ENCODE measurements at places on chromosomes 2 and 18.

DNA sequence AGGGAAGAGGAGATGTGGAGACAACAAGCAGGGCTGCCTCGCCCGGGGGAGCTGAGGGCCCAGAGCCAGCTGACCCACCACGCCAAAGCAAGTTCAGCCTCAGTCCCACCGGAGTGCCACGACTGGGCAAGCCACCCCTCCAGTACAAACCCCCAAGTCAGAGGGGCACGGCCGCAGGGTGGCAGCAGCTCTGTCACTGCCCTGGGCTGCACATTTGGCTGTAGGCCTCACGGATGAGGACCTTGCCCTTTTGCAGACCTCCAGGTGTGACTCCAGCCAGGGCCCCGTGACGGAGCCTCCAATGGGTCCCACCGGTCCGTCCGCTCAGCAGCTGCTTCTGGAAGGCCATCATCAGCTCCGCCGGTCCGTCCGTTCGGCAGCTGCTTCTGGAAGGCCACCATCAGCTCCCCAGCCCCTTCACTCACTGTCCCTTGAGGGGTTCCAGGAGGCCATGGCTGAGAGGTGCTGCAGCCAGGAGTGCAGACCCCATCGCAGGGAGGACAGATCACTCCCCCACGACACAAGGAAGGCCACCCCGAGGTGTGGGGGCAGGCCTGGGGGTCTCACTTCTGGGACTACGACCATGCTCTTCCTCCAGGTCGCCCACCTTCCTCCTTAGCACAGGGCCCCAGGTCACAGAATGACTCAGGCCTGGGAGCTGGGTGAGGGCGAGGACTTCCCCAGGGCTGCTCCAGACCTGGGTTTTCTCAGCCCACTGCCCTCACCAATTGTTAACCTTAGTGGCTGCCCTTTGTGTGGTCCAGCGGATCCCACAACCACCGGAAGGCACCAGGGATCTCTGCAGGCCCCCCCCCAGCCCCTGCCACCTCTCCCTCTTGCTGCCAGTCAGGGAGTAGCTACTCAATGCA is 24.6 kb upstream of the STK25 start:
- DNase-seq: no peak

DNA sequence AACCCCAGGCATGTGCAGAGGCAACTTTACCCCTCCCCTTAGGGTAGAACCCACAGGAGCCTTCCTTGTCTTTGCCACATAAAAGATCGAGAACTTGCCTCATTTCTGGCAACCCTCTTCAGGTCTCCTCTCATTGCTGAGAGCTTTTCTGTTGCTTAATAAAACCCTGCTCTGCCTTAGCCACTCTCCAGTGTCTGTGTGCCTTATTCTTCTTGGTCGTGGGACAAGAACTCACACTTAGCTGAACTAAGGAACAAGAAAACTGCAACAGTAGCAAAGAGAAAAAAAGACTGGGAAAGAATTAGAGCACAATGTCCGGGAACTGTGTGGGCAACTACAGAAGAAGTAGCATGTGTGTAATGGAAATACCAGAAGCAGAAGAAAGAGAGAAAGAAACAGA is 56.2 kb upstream of the SMIM21 start:
- DNase-seq: no peak

- DNase-seq: no peak
Measured at GRCh38 chr2:140542627-140543026, 1588.2 kb downstream of the LRP1B start.

DNA sequence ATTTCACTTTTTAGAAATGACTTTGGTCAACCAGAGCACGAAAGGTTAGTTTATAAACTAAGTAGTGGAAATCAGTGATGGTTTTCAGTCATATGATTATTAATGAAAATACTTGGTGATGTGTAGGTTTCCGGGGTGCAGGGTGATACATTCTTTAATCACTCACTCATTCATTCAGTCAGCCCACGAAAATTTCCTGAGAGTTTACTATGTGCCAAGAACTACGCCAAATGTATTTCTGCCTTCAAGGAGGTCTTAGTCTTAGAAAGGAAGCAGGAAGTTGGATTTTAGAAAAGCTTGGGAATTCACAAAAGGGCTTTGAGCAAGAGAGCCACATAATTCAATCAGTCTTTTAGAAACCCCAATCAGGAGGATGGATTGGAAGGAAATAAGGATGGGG is 543.6 kb downstream of the PLCL1 start:
- no peak for DNase-seq

- DNase-seq: no peak
Measured at GRCh38 chr18:62769216-62769615, 53.9 kb downstream of the PHLPP1 start.

- peak; percentile 2 for DNase-seq
Measured at GRCh38 chr18:79458131-79458838, 62.6 kb downstream of the NFATC1 start.

GRCh38 chr2:78439122-78439521 is 586.4 kb upstream of the REG3G start:
- DNase-seq: no peak

GRCh38 chr18:10442551-10442971 is 11.9 kb upstream of the APCDD1 start:
- DNase-seq: no peak

GRCh38 chr2:136057023-136057801 is 60.7 kb downstream of the CXCR4 start:
- no peak for DNase-seq

DNA sequence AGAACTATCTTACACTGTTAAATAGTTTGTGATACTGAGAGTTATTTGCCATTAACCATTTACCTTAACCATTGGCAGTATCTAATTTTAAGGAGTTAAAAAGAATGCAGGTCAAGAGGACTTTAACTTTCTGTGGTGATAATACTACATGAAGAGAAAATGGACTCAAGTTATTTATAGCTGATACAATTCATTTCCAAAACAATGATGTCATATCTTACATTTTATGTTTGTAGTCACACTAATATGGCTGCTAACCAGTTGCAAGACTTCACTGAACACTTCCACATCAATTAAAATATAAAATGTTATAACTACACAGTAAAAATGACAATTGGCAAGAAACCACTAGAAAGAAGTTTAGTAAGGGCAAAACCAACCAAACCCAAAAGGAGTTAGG is 77.7 kb downstream of the CDH2 start:
- no peak for DNase-seq

DNA sequence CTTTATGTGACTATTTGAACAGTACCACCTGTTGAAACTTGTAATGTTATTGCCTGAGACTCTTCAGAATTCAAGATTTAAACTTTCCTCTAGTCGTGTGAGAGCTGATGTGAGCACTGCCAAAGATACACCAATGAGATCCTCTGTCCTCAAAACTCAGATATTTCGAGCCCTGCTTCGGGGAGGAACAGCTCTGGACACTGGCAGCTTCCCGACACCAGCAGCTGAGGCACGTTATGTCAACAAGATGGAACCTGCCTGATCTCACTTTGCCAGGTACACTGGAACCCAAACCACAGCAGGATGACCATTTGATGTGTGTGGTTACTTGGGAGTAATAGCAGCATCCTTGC is 319.9 kb upstream of the RBMS1 start:
- DNase-seq: no peak

DNA sequence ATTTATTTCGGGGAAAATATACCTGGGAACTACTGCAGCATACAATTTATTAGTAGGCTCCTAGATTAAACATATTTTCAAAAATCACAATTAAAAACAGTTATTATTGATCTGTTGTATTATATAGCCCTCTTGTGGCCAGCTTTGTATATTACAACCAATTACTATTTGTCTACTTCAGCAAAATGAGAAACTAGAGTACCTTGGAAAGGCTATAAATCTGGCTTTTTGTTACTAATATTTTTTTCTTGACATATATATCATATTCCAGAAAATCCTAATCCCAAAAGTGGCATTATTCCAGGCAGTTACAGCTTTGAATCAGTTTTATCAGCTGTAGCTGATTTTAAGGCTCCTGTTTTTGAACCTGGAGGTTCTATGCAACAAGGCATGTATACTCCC is 101.2 kb downstream of the UBR3 start:
- DNase-seq: no peak

GRCh38 chr2:216109962-216110614 is 940 bp downstream of the XRCC5 start:
- no peak for DNase-seq

GRCh38 chr2:99386011-99386410 is 48.8 kb downstream of the EIF5B start:
- DNase-seq: peak; percentile 6

- DNase-seq: no peak
Measured at GRCh38 chr18:45231617-45232016, 383.7 kb upstream of the SLC14A2 start.

- no peak for DNase-seq
Measured at GRCh38 chr18:37484983-37485834, 80.4 kb downstream of the CELF4 start.
